Liver (tissue), 10 donors: ENCODE measurements at places on chromosomes 5 and 9. TPM values are rescaled to one million over a fixed set of nuclear protein-coding genes. Genes with fewer than 3 reads are reported as not detected.

Gene IFNK
- total RNA-seq = not detected

Gene CDHR2
- 11.4 TPM for total RNA-seq

Gene SAXO1
- total RNA-seq = under 0.01 TPM

Gene CORO2A
- 1.3 TPM for total RNA-seq

DNA sequence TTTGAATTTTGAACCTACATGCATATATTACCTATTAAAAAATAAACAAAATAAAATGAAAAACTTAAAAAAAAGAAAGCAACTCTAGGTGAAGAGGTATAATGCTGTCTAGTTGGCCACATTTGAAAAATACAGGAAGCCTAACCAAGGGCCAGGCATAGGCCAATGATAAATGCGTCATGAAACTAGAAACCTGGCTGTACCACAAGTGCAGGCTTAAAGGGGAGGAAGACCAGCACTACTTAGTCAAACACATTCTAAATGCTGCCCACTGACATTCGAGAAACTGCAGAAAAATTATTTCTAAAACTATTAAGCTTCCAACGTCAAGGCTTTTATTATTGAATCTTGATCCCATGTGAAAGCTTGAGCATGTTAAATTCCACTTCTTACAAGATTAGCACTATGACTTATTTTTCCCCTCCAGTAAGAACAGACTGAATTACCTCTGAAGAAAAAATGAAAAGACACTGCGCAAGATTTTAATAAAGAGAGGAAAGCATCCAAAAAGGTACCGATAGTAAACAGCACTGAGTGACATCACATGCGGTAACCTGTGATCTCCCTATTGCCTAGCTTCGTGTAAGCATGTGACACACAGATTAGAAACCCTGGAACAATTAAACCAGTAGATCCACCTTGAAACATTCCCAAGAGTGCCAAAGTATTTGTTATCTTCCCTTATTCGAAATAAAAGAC, 16.2 kb downstream of the CDC14B start:
- H3K27ac ChIP-seq = peak overlapping the region; percentile 85
- H3K4me1 ChIP-seq = no peaks in the 10 kb centered on the region
- no peaks in the 10 kb centered on the region for H3K36me3 ChIP-seq
- H3K27me3 ChIP-seq = no peaks in the 10 kb centered on the region
- DNase-seq = no peak

- no peak overlapping the region for H3K27ac ChIP-seq
- H3K27me3 ChIP-seq = no peaks in the 10 kb centered on the region
- no peak for DNase-seq
- H3K36me3 ChIP-seq = no peaks in the 10 kb centered on the region
- H3K4me3 ChIP-seq = no peak overlapping the region
- peaks cover 57% of the 10 kb centered on the region for H3K4me1 ChIP-seq
Observed at GRCh38 chr9:69193685-69194032, 19.6 kb downstream of the TJP2 start.
